ENCODE measurements at places on chromosomes 2 and 18.

- peak; percentile 96 for DNase-seq
Measured at GRCh38 chr2:215664847-215665525, 229.1 kb upstream of the FN1 start.

GRCh38 chr2:73614105-73614504 lies 28.1 kb downstream of the NAT8 start:
- no peak for DNase-seq

- DNase-seq, result no peak
Measured at GRCh38 chr2:27714851-27715291, 51.2 kb downstream of the SLC4A1AP start.

DNA sequence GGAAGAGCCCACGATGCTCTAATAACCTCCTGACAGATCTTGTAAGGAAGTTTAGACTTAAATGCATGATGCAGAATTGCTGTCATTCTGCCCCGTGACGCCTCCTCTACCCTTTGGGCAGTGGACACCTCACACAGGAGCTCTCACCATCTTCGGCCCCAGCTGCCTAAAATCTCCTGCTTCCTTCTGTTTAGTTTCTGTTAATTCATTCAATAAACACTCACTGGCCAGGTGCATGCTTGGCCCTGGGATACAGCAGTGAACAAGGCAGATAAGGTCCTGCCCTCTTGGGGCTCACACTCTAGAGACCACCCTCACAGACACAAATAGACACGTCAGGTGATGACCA lies 81.1 kb downstream of the SEPTIN10 start:
- no peak for DNase-seq

DNA sequence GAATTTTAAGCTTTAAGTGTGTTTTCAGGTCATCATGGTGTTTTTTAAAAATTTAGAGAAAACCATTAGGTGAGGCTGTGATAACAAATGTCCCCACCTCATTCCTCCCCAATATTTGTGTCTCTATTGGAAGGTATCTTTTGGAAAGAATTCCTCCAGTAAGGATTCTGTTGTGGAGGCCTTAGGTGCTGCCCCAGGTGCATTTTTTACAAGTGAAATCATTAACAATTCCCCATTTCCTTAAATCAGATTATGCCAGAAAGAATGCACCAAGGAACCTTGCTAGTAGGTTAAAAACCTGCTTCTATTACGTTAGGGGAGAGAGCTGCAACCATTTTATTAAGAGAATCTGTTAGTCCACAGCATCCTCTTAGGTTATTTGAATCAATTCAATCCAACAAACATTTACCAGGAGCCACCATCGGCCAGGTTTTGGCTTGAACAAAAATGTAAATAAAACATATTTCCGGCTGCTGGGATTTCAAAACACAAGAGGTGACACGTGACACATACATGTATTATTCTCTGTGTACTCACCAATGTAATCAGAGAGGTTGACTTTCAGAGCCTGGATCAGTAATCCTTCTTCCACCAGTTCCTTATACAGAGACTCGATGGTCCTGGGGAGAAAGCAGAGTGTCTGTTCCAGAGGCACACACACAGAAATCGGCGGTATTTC lies 112.5 kb upstream of the ASB18 start:
- DNase-seq, result no peak

- no peak for DNase-seq
Measured at GRCh38 chr18:45173799-45174519, 441.3 kb upstream of the SLC14A2 start.

GRCh38 chr18:63882333-63883141 lies 5.0 kb upstream of the SERPINB2 start:
- DNase-seq, result peak; percentile 87

DNA sequence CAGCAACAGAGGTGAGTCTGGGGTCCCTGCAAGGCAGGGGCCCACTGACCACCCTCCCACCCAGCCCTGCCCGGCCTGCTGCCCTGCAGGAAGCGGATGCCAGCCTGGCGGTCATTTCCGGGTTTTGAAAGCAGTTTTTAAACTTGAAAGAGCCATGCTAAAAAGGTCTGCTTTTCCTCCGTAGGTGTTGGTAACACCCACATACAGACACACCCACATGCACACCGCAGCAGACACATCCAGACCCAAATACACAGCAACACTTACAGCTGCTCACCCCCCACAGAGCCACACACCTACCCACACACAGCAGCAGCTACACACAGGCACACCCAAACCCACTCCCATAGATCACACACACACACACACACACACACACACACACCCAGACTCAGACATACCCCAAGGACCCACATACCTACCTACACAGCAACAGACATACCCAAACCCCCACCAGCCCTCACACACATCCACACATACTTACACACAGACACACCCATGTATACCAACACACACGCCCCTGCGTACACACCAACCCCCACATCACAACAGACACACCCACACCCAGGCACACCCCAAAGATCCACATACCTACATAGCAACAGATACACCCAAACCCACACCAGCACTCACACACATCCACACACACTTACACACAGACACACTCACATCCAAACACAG lies 7.6 kb downstream of the ZFP36L2 start:
- peak; percentile 29 for DNase-seq

DNA sequence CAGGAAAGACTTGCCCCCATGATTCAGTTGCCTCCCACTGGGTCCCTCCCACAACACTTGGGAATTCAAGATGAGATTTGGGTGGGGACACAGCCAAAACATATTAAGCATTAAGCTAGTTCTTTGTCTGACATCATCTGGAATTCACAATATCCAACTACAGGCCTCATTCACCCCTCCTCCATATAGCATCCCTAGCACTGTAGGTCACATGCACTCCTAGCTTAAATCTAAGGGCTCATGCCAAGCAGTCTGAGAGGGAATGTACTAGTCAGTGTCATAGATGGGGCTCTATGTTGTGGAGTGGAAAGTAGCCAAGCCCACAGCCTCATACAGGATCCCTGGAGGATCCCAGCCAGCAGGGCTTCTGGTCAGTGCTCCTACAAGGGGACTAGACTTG lies 92.1 kb downstream of the IRS1 start:
- peak; percentile 35 for DNase-seq
